Hematopoietic multipotent progenitor cell treated with erythropoietin and hydrocortisone succinate and interleukin-3 and kit ligand, for 15 days (in vitro differentiated cells): ENCODE measurements at places on chromosomes 12 and 14.

- DNase-seq, result no peak
These were observed 92.0 kb downstream of the IRF2BPL start for GRCh38 chr14:76936483-76936882.

- no peak for DNase-seq
These were observed 107.0 kb upstream of the PRICKLE1 start for GRCh38 chr12:42696406-42697149.

GRCh38 chr12:121461048-121461447 lies 61.1 kb downstream of the RNF34 start:
- no peak for DNase-seq

DNA sequence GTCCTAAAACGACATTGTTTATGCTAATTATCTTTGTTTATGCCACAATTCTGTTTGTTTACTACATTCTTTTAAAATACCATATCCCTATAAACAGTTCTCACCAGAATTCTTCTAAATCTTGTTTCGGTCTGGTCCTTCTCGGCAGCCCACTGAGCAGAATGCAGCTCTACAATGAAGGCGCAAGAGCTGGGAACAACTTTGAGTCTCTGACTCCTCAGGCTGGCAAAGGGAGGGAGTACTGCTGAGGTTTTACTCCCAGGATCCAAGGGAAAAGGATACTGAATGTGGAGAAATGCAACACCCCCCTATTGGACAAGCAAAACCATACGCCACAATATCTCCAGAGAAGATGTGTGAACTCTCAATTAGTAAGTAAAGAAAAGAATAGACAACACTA lies 5.4 kb downstream of the SOX5 start:
- DNase-seq, result no peak

GRCh38 chr12:64892561-64892960 lies 68.1 kb downstream of the TBC1D30 start:
- DNase-seq, result no peak

- no peak for DNase-seq
These were observed 1.9 kb upstream of the ACTR10 start for GRCh38 chr14:58198086-58198485.

DNA sequence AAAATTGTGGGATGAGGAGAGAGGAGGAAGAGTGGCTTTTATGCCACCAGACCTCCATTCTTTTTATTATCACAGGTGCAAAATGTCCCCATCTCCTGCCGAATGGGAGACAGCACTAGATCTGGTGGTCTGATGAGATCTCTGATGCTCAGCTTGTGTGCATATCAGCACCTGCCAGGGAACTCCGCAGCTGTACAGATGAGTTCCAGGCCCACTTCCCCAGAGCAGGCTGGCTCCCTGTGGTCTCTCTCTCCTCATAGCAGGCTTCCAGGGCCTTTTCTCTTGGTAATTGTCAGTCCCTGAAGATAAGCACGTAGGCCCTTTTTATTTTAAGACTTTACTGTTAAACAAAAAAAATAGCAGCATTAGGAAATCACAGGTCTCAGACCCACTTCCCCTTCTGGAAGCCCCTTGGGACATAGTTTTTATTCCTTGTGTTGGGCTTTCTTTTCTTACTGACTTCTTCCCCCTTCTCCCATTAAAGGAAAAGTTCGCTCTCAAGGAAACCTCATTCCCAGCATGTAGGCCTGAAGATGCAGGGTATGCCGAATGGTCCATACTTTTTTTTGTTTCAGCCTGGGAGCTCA lies 4.5 kb upstream of the TBC1D30 start:
- no peak for DNase-seq

GRCh38 chr12:2286047-2286446 lies 233.3 kb downstream of the CACNA1C start:
- DNase-seq, result no peak

GRCh38 chr12:94231709-94232108 lies 83.3 kb downstream of the PLXNC1 start:
- DNase-seq, result no peak

GRCh38 chr14:101839661-101840060 lies 78.2 kb downstream of the PPP2R5C start:
- no peak for DNase-seq

- DNase-seq, result no peak
These were observed 58.8 kb upstream of the AP4S1 start for GRCh38 chr14:30966415-30967363.

GRCh38 chr12:130904064-130904463 lies 32.2 kb downstream of the RAN start:
- no peak for DNase-seq

- DNase-seq, result no peak
These were observed 413 bp upstream of the ALX1 start for GRCh38 chr12:85279449-85280164.

GRCh38 chr14:68099495-68100045 lies 280.0 kb downstream of the RAD51B start:
- DNase-seq, result no peak

DNA sequence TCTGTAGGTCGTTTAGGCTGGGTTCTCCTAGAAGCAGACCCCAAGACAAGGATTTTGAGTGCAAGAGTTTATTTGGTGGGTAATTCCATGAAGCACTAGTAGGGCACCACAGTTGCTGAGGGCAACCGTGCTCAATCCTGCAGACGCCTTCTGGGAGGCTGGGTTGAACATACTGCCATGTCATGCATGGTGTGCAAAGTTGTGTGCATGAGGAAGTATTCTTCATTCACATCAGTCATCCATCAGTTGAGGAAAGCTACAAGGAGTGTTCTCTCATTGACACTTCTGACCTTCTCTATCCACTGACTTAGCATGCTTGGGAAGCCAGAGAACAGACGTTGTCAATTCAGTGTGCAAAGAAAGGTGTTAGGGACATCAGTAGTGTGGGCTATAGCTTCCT lies 179.2 kb downstream of the PTPN11 start:
- DNase-seq, result no peak

DNA sequence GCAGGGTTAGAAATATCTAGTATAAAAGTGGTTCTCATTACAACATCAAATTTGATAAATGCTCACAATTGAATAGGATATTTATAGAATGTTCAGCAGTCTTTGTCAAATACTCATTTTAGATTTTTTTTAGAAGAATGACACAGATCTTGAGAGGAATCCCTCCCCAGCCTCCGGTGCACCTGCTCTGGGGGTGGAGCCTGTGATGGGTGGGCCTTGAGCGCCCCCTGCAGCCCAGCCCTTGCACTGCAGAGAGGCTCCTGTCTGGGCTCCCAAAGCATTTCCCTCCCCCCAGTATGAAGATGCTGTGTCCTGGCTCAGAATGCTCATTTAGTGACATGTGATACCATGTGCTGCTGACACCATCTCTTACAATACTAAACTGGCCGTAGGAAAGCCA lies 792.3 kb downstream of the TMEM121 start:
- peak; percentile 22 for DNase-seq

DNA sequence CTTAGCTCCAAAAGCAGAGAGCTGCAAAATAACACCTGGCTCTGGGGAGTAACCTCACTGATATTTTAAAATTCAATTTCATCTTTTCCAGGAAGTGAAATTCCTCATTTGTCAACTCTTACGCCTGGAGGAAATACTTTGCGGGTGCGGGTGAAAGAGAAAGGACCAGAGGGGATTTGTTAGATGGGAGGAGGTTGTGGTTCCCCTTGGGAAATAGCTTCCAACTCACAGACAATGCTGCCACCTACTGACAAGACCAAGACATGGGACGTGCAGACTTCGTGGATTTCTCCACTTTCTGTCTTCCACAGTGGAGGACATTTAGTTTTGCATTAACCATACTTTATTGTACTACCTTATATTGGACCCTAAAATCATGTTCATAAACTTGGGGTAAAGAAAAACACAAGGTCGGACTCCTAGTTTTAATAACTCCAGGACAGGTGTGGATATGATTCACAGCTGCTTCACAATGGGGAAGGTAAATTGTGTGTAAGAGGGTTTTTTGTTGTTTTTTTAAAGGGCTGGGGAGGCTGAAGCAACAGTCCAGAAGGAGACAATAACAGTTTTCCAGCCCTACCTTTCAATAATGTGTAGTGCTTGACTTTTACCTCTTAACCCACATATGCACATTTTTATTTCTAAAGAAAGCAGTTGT lies 10.8 kb downstream of the FBXL14 start:
- peak; percentile 76 for DNase-seq

- no peak for DNase-seq
These were observed 69.6 kb downstream of the CHST11 start for GRCh38 chr12:104526320-104526719.

- DNase-seq, result no peak
These were observed 51.5 kb downstream of the FAR2 start for GRCh38 chr12:29200586-29200985.

GRCh38 chr12:115920395-115921183 lies 356.9 kb downstream of the MED13L start:
- no peak for DNase-seq

DNA sequence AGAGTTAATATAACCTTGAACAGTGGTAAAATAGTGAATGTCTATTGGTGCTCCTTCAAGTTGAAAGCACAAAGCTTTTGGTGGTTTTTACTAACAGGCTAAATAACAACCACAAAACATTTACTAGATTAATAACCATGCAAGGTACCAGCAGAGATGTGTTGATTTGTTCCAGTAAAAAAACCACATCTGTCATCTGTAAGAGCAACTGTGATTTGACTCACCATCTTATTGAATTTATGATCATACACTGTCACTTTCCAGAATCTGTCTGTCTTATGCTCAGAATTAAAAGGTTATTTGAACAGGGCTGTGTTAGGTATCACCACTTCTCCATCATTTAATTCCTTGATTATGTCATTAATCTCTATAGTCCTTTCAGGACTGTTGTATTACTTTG lies 107.0 kb upstream of the PTHLH start:
- no peak for DNase-seq

DNA sequence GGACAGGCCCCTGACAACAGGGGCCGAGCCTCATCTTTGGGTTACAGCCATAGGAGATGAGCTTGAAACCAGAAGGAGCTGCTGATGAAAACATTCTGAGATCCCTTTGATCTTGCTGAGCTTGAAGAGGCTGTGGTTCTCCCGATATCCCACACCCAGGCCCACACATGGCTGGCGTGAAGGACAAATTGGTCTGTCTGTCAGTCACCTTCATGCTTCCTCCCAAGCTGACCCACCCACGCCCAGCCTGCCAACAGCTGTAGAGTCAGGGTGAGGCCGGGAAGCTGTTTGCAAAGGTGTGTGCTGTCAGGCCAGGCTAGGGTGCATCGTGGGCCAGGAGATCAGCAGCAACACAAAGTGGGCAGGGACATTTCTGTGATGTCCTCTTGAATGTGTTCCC lies 43.2 kb downstream of the FZD10 start:
- no peak for DNase-seq

DNA sequence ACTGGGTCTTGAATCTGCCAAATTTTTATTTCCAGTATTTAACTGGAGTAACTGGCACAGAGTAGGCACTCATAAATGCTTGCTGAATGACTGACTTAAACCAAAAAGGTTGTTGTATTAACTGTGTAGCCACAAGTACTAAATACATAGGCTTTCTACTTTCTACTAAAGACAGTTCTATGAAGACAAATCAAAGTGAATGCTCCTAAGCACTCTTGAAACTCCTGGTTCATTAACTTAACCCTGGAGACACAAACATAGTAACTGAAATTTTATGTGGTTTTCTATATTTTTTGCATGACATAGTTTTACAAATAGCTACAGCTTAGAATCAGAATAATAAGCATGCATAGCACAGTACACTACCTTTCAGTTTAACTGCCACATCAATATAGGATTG lies 70.4 kb downstream of the TXNDC16 start:
- no peak for DNase-seq

- no peak for DNase-seq
These were observed 1002.2 kb upstream of the FLRT2 start for GRCh38 chr14:84527706-84528105.

DNA sequence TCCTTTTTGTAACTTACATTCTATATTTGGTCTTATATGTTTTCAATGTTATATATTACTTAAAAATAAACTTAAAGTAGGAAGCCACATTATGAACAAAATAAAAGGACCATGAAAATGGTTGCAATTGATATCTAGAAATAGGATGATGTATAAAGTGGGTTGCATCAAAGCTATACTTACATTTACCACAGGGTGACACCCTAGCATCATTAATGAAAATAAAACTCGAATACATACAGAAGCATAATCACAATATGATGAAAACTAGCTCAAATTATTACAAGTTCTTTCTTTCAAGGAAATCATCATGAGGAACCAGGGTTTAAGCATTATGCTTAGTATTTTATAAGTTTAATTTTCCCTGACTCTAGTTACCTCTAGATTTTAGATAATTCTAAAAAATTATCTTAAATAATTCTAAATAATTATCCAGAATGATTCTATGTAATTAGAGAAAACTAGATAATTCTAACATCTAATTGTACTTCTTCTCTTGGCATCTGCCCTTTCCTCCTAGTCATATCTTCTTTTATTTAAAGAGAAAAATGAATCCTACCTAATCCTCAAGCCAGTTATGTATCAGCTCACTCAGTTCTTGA lies 31.2 kb downstream of the TAS2R7 start:
- DNase-seq, result peak; percentile 4

DNA sequence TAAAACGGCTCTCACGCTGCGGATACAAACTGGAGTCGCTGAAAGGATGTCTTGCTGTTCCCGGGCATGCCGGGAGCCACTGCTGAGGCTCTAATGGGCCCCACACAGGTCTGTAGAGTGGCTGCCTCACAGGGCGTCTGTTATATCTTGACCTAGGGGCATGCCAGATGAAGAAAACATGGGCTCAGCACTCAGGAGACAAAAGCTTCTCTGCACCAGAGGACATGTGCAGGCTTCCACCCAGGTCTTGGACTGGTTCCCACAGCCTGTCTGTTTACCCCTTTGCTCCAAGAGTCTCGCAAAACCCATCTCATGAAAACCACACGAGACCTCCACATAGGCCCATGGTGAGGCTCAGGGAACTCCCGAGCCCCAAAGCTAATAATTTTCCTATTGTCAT lies 134.2 kb downstream of the RPS29 start:
- DNase-seq, result no peak

- peak; percentile 29 for DNase-seq
These were observed 9.3 kb downstream of the SYNE3 start for GRCh38 chr14:95507174-95507573.

- peak; percentile 30 for DNase-seq
These were observed 857 bp downstream of the ETNK1 start for GRCh38 chr12:22625762-22626294.

DNA sequence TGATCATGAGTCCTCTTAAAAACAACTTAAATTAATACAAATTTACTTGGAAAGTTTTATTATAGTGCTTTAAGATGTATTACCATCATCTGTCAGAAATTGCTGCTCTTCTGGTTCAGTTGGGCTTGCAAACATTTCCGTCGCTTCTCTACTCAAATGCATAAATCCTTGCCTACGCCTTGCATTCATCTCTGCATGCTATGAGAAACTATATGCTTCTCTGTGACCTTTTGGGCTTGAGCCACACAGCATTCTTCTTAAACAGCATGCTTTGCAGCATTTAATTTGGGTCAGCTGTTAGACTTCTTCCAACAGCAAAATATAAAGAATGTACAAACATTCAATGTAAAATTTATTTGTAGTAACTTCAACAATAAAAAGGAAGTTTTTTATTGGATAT lies 305.7 kb upstream of the FLRT2 start:
- no peak for DNase-seq

GRCh38 chr14:99729991-99730875 lies 46.1 kb downstream of the CYP46A1 start:
- peak; percentile 16 for DNase-seq

- no peak for DNase-seq
These were observed 89.6 kb downstream of the SCARB1 start for GRCh38 chr12:124774054-124774461.

- DNase-seq, result no peak
These were observed 9.9 kb downstream of the SLC15A4 start for GRCh38 chr12:128813883-128814282.
